Esophagus muscularis mucosa (tissue), 4 donors: ENCODE measurements at places on chromosomes 2 and 18.

- DNase-seq, result no peak
Measured at GRCh38 chr2:228017784-228018183, 146.4 kb downstream of the DAW1 start.

DNA sequence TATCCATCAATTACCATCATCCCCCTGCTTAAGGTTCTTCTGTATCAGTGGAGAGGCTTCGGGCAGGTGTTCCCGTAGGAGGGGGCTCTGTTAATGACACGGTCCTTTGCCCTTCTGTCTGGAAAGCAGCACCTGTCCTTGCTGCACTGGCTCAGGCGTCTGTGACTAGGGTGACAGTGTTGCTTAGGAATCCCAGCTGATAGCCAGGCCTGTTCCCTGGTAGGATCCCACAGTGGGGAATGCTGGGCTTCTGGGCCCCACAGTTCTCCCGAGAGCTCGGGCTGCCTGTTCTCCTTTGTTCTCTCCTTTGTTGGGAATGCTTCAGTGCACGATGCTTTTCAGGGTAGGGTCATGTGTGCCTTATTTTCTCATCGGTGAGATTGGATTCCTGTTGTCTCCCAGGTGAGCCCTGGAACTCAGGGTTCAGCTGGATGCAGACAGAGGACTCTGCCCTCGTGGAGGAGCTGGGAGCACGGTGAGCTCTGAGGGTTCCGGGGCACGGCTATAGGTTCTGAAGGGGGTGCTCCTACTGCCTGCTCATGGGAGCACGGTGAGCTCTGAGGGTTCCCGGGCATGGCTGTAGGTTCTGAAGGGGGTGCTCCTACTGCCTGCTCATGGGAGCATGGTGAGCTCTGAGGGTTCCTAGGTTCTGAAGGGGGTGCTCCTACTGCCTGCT, 9.6 kb downstream of the SNTG2 start:
- peak; percentile 64 for DNase-seq

- DNase-seq, result no peak
Measured at GRCh38 chr18:11840493-11840892, 10.7 kb upstream of the CHMP1B start.

- no peak for DNase-seq
Measured at GRCh38 chr2:46000660-46001059, 296.5 kb upstream of the EPAS1 start.

DNA sequence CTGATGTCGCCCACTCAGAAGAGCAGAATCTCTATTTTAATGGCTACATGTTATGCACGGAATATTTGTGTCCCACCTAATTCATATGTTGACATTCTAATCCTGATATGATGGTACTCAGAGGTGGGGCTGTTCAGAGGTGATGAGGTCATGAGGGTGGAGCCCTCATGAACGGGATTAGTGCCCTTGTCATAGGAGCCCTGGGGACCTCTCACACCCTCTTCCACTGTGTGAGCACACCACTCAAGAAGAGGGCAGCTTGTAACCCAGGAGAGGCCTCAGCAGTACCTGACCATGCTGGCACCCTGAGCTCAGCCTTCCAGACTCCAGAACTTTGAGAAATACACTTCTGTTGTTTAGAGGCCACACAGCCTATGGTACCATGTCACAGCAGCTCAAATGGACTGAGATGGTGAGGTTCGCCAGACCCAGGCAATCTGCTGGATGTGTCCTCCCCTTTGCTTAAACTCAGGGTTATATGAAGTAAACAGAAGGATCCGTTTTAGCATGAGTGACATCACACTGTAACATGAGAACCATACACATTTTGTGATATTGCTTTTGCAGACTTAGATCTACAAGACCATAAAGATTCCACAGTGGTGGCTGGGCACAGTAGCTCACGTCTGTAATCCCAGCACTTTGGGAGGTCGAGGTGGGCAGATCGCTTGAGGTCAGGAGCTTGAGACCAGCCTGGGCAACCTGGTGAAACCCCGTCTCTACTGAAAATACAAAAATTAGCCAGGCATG, 48.7 kb downstream of the ATOH8 start:
- no peak for DNase-seq

DNA sequence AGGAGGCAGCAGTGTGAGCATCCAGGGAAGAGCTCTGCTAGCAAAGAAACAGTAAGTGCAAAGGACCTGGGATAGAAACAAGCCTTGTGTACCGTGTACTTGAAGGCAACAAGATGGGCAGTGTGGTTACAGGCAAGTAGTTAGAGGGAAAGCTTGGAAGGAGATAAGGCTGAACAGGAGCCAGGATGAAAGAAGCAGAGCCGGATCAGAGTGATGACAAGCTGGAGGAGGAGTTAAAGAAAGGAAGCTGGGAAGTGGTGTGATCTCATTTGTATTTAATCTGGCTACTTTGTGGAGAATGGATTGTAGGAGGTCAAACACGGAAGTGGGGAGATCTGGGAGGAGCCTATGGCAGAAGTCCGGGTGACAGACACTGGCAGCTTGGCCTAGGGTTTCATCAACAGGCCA, 44.7 kb upstream of the VPS54 start:
- DNase-seq, result no peak

- peak; percentile 91 for DNase-seq
Measured at GRCh38 chr2:30708491-30709290, 98.6 kb downstream of the CAPN13 start.

DNA sequence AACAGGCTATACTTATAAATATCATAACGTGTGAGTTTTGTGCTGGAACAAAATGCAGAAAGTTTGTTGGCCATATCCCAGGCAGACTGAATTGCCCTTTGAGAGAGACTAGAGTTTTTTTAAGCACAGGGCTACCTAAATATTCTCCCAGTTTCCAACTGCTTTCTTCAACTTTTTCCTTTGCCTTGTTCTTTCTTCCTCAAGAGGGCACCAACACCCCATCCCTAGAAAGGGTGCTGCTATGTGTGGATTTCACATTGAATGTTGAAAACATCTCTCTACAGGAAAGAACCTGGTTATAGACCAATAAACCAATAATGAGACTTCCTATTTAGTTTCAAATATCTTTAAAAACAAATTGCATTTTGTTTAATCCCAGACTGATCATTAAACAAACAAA, 87.9 kb downstream of the ICOS start:
- peak; percentile 88 for DNase-seq

DNA sequence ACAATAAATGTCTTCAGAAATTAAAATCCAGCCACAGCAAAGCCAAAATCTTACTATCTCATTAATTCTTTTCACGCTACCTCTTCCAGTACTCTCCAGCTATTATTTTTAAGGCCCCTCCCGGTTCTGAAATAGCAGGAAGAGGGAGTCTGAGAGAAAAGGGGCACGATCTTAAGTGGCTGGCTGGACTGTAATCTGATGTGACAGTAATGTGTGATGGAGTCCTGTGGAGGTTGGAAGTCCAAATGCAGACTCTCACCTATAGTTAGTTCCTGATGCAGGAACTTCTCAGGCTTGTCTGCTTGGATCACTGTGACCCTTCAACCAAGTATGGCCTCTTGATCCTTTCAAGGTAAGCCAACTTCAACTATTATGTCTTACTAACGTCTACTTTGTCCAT, 43.2 kb downstream of the SMAD2 start:
- no peak for DNase-seq

DNA sequence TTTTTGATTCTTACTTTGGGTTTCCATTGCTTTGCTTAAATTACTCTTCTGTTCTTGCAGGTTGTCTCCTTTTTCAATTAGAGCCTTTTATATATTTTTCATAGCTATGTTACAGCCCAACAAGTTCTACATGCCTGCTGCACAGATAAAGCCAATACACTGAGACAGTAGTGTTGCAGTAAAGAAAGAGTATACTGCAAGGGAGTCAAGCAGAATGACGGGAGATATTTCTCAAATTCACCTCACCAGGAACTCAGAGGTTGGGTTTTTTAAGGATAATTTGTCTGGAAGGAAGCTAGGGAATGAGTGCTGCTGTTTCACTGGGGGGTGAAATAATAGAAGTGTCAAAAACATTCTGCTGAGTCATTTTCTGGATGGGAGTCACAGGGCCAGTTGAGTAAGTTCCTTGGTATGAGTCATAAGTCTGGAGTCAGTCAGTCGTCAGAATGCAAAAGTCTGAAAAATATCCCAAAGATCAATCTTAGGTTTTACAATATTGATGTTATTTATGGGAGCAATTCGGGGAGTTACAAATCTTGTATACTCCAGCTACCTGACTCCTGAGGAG, 193.0 kb upstream of the RGPD4 start:
- DNase-seq, result no peak

GRCh38 chr2:15059870-15060512, 427.5 kb downstream of the LRATD1 start:
- DNase-seq, result peak; percentile 37

DNA sequence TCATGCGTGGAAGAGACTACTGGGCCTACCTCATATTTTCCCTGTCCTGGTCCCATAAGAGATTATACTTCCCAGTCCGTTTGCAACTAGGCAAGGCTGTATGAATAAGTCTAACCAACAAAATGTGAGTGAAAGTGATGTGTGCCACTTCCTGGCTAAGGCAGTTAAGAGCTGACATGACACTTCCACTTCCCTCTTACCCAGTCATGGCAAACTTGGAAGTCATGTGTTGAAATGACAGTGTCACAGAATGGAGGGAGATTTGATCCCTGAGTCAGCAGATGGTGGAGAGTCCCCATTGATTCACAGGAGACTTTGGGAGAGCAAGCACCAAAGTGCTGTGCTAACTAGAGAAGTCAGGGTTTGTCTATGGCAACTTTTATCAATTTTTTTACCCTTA, 36.4 kb downstream of the TACR1 start:
- DNase-seq, result peak; percentile 53

DNA sequence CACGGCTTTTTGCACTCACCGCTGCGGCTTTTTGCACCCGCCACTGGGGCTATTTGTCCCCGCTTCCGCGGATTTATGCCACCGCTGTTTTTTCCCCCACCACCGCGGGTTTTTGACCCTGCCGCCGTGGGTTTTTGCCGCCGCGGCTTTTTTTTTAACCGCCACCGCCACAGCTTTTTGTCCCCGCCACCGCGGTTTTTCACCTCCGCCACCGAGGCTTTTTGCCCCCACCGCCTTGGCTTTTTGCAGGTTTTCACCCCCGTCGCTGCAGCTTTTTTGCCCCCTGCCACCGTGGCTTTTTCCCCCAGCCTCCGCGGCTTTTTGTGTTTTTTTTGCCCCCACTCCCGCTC, 2796.7 kb upstream of the TEKT4 start:
- DNase-seq, result no peak
